Muscle of arm (tissue), 14 donors: ENCODE measurements at places on chromosomes 2 and 18. TPM values are rescaled to one million over a fixed set of nuclear protein-coding genes. Genes with fewer than 3 reads are reported as not detected.

Gene SLC9A2
- polyA plus RNA-seq, result 1.3 TPM

DNA sequence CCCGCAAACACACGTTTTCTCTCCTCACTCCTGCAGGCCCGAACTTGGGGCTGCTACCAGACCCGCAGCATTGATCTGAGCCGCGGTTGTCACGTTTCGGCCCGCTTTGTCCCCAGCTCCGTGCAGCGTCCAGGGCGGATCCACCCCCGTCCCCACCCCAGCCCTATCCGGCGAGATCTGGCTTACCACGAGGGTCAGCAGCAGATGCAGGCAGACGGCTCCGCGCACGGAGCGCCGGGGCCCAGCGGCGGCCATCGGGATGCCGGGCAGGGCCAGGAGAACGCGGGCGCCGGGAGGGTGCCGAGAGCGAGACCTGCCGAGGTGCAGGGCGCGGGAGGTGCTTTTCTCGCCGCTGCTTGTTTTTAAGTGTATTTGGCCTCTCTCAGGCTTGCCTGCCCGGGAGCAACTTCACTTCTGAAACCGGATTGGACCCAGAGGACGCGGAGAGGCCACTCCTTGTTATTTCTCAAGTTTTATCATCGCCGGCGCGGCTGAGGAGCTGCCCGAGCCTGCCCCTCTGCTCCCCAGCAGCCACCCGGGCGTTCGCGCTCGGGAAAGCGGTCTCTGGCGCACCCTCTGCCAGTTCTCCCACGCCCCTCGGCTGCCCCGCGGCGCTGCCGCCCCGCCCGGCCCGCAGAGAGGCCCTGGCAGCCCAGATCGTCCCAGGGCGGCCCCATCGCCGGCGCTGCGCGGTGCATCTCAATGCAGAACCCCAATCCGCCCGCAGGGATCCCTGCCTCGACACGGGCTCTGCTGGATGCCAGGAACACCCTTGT, at the start of gene DSC3:
TSS of gene DSC3 (minus strand) at position 337 of the 776 bp plus-strand sequence. CDS start at position 255, 82 bp downstream.
- peak; percentile 35 for DNase-seq

DNA sequence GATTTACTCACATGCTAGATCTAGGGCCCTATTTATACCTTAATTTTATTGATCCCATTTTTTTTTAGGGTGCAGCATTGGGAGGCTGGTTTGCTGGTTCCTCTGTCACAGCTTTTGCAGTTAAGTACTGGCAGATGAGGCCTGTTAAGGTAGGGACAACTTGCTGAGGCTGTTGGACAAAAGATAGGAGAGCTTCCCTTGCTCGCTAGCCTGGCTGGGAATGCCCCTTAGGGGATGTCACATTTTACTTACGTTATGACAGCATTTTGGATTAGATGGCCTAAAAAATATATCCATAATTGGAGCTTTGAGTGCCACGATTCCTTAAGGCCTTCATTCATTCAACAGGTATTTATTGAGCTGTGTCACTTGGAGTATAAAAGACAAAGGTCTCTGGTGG, 8.2 kb downstream of the LGALSL start:
- DNase-seq, result no peak

- no peak for DNase-seq
These were observed 138.2 kb upstream of the OTOS start for GRCh38 chr2:240278661-240279060.

GRCh38 chr2:124018890-124019289, 6.2 kb upstream of the CNTNAP5 start:
- DNase-seq, result no peak

DNA sequence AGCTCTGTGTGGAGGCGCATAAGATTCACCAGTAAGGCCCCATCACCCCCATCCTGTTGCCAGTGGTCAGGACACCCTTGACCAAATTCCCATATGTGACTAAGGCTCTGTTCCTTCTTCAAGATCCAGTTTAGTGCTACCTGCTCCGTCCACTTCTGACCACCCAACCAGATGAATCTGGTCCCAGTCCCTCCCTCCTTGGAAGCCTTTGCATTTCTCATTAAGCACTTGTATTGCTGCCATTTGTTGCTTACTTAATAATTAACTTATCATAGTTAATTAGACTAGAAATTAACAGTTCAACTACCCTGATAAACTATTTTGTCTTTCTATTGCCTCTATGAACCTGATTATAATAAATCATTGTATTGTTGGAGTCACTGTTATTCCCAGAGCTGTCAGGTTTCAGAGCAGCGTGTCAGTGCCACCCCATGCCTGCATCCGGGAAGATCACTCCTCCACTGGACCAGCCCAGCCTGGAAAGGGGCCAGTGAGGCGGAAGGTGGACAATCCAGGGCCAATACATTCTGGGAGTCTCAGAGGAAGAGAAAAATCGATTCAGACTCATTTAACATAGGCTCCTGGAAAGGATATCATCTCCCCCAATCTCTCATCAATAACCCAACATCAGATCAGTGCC, 9.5 kb upstream of the NAT8 start:
- DNase-seq, result no peak

GRCh38 chr2:215870986-215871385, 142.4 kb downstream of the MREG start:
- DNase-seq, result no peak

DNA sequence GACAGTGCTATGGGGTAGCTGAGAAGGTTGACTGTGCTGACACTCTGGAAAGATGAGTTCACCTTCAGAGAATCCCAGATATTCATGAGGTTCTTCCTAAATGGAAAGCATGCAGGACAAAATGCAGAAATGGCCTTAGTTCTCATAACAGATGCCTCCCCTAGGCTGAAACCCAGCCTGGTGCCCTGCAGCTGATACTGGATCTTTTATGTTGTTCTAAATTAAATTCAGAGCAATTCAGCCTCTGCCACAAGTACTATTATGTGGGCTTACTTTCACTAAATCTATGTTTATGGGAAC, 172.0 kb upstream of the SERPINE2 start:
- no peak for DNase-seq
